SK-MEL-5 (cell line): ENCODE measurements at places on chromosomes 6 and 20. TPM values are rescaled to one million over a fixed set of nuclear protein-coding genes. Genes with fewer than 3 reads are reported as not detected.

Gene ZSCAN31
- total RNA-seq: 2.3 and 4.3 TPM in 2 replicates

Gene TRIM31
- not detected in 2 replicates for total RNA-seq

Gene PRND
- not detected in 2 replicates for total RNA-seq

Gene SASH1
- 43.7 and 55.0 TPM in 2 replicates for total RNA-seq

Gene CLDN20
- total RNA-seq: 0.32 TPM in 1 of 2 replicates, not detected in the other

Gene C20orf144
- not detected in 2 replicates for total RNA-seq

Gene IL17A
- not detected in 2 replicates for total RNA-seq

Gene SLC17A3
- total RNA-seq: not detected in 2 replicates

Gene MLN
- not detected in 2 replicates for total RNA-seq
